ENCODE measurements at places on chromosomes 3 and 15. TPM values are rescaled to one million over a fixed set of nuclear protein-coding genes. Genes with fewer than 3 reads are reported as not detected.

Gene CIAO2A
- total RNA-seq: 42.5 TPM

Gene EFHB
- total RNA-seq: 1.7 TPM

Gene DPPA2
- total RNA-seq: not detected

Gene ZCWPW2
- total RNA-seq: 1.0 TPM

Measured in tongue (tissue), 3 donors.